ENCODE measurements at places on chromosomes 7 and 10. TPM values are rescaled to one million over a fixed set of nuclear protein-coding genes. Genes with fewer than 3 reads are reported as not detected.
A peak's percentile ranks its signal among the peaks of the same experiment; 100 is the strongest.

GRCh38 chr7:24858108-24858977 lies 101.1 kb upstream of the GSDME start:
- H3K4me3 ChIP-seq = no peak overlapping the region
- no peak overlapping the region for H3K27ac ChIP-seq
- H3K4me1 ChIP-seq = peaks cover 7% of the 10 kb centered on the region
- no peak for DNase-seq

DNA sequence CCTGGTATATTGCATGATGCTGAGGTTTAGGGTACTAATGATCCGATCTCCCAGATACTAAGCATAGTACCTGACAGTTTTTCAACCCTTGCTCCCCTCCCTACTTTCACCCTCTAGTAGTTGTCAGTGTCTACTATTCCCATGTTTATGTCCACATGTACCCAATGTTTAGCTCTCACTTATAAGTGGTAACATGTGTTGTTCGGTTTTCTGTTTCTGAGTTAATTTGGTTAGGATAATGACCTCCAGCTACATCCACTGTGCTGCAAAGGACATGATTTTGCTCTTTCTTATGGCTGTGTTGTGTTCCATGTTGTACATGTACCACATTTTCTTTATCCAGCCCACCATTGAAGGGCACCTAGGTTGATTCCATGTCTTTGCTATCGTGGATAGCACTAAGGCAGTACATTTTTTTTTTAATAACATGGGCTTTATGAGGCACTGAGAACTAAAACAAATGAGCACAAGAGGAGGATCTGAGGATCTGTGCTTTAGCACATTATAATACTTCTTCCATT lies 28.1 kb downstream of the ITGB8 start:
- no peaks in the 10 kb centered on the region for H3K27me3 ChIP-seq
- DNase-seq = no peak
- no peaks in the 10 kb centered on the region for H3K36me3 ChIP-seq
- H3K27ac ChIP-seq = no peak overlapping the region
- no peaks in the 10 kb centered on the region for H3K4me1 ChIP-seq

DNA sequence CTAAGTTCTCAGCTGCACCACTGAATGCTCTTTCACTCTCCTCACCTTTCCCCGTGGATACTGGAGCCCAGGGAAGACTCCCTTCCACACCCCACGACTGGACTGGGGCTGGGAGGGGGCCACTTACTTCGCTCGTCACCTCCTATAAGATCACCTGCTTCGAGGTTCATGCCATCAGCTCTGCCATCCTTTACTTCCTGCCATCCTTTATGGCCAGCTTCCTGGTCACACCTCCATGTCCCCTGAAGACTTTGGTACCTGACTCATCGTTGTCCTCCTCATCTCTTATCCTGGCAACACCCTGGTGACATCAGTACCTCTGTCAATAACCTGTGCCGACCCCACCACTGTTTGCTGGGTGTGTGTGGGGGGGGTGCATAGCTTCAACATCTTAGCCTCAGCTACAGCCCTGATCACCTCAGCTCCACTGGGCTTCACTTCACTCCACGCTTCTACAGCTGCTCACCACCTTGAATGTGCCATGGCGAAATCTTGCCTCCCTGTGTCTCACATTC lies 8.7 kb upstream of the VDAC2 start:
- H3K36me3 ChIP-seq = no peaks in the 10 kb centered on the region
- H3K27me3 ChIP-seq = no peaks in the 10 kb centered on the region
- DNase-seq = no peak
- no peak overlapping the region for H3K4me3 ChIP-seq
- no peak overlapping the region for H3K27ac ChIP-seq

DNA sequence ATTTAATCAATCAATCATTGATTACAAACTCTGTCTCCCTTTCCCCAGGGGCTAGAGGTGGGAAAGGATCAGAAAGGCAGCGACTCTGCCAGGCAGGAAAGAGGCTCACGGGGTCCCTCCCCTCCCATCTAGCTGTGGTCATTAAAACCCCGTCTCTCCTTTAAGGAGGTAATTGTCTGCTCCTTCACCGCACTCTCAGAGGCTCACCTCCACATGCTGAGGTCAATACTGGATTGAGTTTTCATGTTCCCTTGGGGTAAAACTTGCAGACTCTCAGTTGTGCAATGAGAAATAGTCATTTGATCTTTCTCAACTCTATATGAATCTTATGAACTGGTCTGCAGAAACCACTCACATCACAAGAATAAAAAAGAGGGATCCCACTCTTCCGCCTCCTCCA lies 368.8 kb downstream of the ADRA2A start:
- H3K27ac ChIP-seq = no peak overlapping the region
- no peaks in the 10 kb centered on the region for H3K36me3 ChIP-seq
- no peaks in the 10 kb centered on the region for H3K4me1 ChIP-seq
- no peak overlapping the region for H3K4me3 ChIP-seq
- H3K27me3 ChIP-seq = peaks cover 5% of the 10 kb centered on the region

- no peak overlapping the region for H3K27ac ChIP-seq
- peaks cover 2% of the 10 kb centered on the region for H3K36me3 ChIP-seq
- H3K4me1 ChIP-seq = no peaks in the 10 kb centered on the region
- no peaks in the 10 kb centered on the region for H3K27me3 ChIP-seq
- H3K4me3 ChIP-seq = no peak overlapping the region
Observed at GRCh38 chr7:98229991-98230745, 18.9 kb downstream of the BHLHA15 start.

TEX47 gene
- not detected for total RNA-seq

DNA sequence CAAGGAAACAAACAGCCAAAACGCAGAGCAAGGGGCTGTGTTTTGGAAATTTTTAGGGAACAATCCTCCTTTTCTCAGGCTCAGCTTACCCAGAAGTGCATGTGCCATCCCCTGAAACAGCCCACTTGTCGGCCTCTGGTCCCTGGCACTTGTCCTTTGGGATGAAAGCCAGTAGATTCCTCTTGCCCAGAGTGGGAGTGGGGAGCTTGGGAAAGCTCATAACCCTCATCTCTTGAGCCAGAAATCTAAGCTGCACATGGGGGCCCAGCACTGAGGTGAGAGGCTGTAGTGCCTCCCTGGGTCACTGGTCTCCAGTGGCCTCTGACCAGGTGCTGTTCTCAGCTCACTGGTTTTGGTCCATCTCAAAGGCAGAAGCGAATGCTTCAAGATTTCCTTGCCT lies 150.3 kb downstream of the RNF216 start:
- DNase-seq = no peak
- H3K4me1 ChIP-seq = peaks cover 41% of the 10 kb centered on the region
- no peak overlapping the region for H3K4me3 ChIP-seq
- H3K27ac ChIP-seq = peak overlapping the region; percentile 21
- H3K27me3 ChIP-seq = no peaks in the 10 kb centered on the region

- H3K27ac ChIP-seq = no peak overlapping the region
- DNase-seq = no peak
- no peak overlapping the region for H3K4me3 ChIP-seq
- H3K4me1 ChIP-seq = peaks cover 21% of the 10 kb centered on the region
- H3K27me3 ChIP-seq = no peaks in the 10 kb centered on the region
Observed at GRCh38 chr7:106885652-106886051, 20.6 kb downstream of the PIK3CG start.

C1QL3 gene
- not detected for total RNA-seq

FAM25C gene
- total RNA-seq = not detected

ACSM6 gene
- not detected for total RNA-seq

DNA sequence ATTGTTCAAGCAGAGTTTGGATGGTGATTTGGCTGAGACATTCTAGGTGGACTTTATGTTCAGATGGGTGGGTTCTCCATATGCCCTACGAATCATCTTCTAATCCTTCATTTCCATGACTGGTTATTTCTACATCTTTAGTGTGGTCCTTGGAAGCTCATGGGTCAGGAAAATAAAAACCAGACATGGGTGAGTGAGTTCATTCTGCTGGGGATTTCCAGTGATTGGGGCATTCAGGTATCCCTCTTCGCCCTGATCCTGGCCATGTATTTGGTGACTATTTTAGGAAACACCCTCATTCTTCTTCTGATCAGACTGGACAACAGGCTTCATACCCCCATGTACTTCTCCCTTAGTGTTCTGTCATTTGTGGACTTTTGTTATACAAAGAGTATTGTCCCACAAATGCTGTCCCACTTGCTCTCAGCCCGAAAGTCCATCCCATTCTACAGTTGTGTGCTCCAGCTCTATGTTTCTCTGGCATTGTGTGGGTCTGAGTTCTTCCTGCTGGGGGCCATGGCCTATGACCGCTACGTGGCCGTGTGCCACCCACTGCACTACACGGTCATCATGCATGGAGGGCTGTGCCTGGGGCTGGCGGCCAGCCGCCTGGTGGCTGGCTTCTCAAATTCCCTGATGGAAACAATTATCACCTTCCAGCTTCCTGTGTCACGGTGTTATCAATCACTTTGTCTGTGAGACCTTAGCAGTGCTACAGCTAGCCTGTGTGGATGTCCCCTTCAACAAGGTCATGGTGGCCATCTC lies 19.2 kb upstream of the OR6B1 start:
- no peak for DNase-seq
- H3K36me3 ChIP-seq = no peaks in the 10 kb centered on the region
- H3K4me3 ChIP-seq = no peak overlapping the region

- no peaks in the 10 kb centered on the region for H3K4me1 ChIP-seq
- DNase-seq = no peak
- H3K4me3 ChIP-seq = no peak overlapping the region
- H3K36me3 ChIP-seq = no peaks in the 10 kb centered on the region
- H3K27ac ChIP-seq = no peak overlapping the region
Observed at GRCh38 chr10:116110736-116111135, 162.3 kb downstream of the GFRA1 start.

DNA sequence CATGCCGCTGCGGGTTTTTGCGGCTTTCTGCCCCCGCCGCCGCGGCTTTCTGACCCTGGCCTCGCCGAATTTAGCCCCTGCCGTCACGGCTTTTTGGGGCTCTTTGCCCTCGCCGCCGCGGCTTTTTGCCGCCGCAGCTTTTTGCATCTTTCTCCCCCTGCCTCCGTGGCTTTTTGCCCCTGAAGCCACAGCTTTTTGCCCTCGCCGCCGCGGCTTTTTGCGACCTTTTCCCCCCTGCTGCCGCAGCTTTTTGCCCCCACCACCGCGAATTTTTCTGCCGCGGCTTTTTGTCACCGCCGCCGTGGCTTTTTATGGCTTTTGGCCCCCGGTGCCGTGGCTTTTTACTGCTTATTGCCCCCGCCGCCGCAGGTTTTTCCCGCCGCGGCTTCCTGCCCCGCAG lies 636.5 kb downstream of the ZNF716 start:
- no peak overlapping the region for H3K27ac ChIP-seq
- no peak for DNase-seq
- H3K4me1 ChIP-seq = no peaks in the 10 kb centered on the region
- H3K4me3 ChIP-seq = no peak overlapping the region
- no peaks in the 10 kb centered on the region for H3K27me3 ChIP-seq

GNGT1 gene
- total RNA-seq = not detected

TRIM50 gene
- not detected for total RNA-seq

STEAP1B gene
- total RNA-seq = not detected

DNA sequence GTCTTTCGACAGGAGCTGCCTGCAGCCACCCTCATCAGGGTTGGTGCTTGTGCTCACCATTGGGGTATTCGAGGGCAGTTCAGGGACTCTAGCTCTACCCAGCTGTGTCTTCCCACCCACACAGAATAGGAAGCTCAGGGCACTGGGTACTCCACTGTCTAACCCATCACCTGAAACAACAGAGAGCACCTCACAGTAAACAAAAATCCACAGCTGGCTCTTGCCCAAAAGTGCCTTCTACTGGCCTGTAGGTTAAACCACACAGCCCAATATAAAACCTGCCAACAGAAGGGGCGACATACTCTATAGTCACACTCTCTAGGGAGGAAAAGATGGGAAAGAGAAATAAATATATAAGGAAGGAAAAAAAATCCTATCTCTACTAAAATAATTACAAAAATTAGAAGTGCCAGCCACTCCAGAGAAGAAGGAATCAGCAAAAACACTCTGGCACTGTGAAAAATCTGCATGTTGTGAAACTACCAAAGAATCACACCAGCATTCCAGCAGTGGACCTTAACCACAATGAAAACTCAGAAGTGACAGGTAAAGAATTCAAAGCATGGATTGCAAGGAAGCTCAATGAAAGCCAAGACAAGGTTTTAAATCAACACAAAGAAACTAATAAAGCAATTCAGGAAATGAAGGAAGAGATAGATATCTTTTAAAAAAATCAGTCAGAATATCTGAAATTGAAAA lies 110.0 kb downstream of the HGF start:
- H3K36me3 ChIP-seq = no peaks in the 10 kb centered on the region
- DNase-seq = no peak
- H3K4me1 ChIP-seq = no peaks in the 10 kb centered on the region
- H3K27me3 ChIP-seq = no peaks in the 10 kb centered on the region
- H3K27ac ChIP-seq = no peak overlapping the region

EBLN1 gene
- total RNA-seq = not detected

GRCh38 chr10:72173262-72173618 lies 42.6 kb upstream of the ANAPC16 start:
- peaks cover 6% of the 10 kb centered on the region for H3K4me1 ChIP-seq
- no peaks in the 10 kb centered on the region for H3K27me3 ChIP-seq
- H3K27ac ChIP-seq = no peak overlapping the region
- no peak for DNase-seq
- H3K4me3 ChIP-seq = no peak overlapping the region

DPP6 gene
- not detected for total RNA-seq

PRKG1 gene
- not detected for total RNA-seq

ZP3 gene
- total RNA-seq = 12.2 TPM

DNA sequence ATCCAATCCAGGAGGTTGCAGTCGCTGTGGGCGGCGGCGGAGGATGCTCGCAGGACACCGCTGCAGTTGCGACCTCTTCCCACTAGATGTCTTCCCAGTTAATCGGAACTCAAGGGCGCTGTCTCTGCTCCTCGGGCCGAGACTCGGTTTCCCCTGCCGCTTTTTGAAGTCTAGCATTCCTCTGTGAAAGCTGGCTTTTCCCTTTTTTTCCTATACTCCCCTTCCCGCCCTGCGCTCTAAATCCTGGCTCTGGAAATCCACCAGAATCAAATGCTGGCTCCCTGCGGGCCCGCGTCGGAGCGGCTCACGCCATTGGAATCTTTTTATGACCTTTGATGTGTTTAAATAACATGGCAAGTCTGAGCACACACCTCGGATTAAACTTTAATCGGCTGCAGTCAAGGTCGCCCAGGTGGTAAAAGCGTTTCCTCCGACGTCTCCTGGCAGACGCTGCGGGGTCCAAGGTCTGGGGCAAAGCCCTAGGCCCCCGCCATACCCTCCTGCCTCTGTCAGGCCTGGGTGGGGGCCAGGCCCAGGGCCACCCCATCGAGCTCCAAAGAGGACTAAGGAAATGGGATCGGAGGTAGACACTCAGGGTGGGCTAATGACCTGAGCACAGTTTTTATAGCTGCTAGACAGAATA lies 10.7 kb upstream of the HOXA13 start:
- H3K4me3 ChIP-seq = peak overlapping the region; percentile 30
- DNase-seq = peak; percentile 72
- peaks cover 90% of the 10 kb centered on the region for H3K27me3 ChIP-seq
- no peaks in the 10 kb centered on the region for H3K36me3 ChIP-seq
- no peak overlapping the region for H3K27ac ChIP-seq
- H3K4me1 ChIP-seq = peaks cover 12% of the 10 kb centered on the region

SLC26A5 gene
- total RNA-seq = not detected

HECW1 gene
- total RNA-seq = not detected

TWIST1 gene
- total RNA-seq = not detected

GRCh38 chr7:41869596-41869995 lies 166.7 kb upstream of the INHBA start:
- peaks cover 2% of the 10 kb centered on the region for H3K36me3 ChIP-seq
- no peak overlapping the region for H3K4me3 ChIP-seq
- no peak for DNase-seq

LIPJ gene
- total RNA-seq = not detected

MACROH2A2 gene
- total RNA-seq = 3.6 TPM
